Activated naive CD4-positive, alpha-beta T cell treated with anti-CD3 and anti-CD28 coated beads, Interleukin-2, amount 10 ng/mL, durations not matched to agents 7 days and 5 days (primary cell): ENCODE measurements at places on chromosomes 7 and 10.

DNA sequence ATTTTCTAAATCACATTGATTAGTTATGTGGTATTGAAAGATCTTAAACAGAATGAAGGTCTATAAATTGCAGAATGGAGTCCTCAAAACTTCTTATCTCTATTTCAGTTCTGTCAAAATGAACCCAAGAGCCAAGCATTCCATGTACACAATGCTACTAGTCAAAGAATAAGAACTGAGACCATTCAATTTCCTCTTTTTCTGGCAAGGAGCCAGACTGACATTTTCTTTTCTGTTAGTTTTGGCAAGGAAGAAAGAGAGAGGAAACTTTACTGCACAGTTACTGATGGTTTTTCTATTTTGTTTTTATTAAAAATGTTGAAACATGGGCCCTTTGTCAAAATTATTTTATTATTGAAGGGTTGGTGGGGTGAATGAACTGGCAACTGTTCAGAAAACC, 181.8 kb upstream of the FERD3L start:
- no peak for DNase-seq

GRCh38 chr7:27187475-27188385, 2.7 kb upstream of the HOXA11 start:
- peak; percentile 19 for DNase-seq

DNA sequence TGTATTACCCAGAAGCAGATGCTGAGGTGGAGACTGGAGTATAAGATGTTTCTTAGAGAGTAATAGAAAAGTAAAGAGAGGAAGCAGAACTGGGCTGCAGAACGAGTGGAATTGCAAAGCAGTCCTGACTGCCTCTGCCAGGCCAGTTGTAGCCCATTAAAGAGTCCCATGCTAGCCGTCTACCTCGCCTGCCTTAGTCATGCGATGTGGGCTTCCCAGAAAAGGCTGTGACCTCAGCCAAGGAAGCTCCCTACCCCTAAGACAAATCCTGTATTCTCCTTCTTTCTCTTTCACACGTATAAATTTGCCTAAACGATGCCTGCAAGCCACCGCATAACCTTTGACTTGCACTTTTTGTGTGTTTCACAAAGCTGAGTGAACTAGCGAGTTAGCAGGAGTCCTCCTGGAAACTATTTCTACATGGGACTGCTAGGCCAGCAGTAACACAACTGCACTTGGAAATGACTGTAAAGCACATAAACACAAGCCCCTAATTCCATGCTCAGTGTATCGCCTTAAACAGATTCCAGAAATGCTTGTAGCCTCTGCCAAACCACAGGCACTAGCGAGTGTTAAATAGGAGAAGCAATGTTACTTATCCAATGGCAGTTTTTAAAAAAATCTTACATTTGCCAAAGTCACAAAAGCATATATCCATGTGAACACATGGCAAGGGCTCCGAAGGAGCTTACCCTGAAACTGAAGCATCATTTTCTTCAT, 47.4 kb upstream of the GNAI1 start:
- DNase-seq, result no peak

DNA sequence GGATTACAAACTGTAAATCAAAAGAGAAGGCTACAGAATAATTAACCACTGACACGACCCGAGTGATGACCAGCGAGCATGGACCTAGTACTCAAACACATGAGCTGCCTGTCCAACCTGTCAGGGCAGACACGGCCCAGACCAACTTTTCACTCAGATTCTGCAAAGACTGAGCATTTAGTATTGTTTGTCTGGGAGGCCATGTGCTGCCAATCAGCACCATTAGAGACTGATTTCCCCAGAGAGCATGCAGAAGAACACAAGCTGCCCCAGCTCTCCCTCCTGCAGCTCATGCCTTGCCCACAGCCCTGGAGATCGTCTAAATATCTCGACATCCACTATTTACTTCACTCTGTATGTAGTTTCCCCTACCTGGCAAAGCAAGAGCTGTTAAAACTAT, 172.6 kb upstream of the INHBA start:
- no peak for DNase-seq

- DNase-seq, result no peak
Observed at GRCh38 chr10:122149561-122150505, 121.3 kb upstream of the BTBD16 start.

DNA sequence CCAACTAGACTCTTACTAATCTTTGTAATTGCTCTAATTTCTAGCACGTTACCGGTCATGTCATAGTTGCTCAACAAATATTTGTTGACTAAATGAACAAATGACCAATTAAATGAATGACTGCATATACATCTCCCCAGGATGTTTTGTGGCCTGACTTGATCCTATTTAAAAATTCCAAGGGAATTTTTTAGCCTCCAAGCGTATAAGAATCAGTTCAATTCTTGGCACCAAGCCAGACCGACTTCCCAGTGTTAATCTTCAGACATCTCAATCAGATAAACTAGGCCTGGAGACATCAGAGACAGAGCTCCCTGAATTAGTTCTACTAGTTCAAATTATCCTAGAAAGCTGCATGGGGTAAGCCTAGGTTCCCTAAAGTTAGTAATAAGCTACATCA, 96.0 kb downstream of the GSAP start:
- DNase-seq, result no peak

GRCh38 chr10:3495281-3495680, 289.7 kb downstream of the KLF6 start:
- no peak for DNase-seq

DNA sequence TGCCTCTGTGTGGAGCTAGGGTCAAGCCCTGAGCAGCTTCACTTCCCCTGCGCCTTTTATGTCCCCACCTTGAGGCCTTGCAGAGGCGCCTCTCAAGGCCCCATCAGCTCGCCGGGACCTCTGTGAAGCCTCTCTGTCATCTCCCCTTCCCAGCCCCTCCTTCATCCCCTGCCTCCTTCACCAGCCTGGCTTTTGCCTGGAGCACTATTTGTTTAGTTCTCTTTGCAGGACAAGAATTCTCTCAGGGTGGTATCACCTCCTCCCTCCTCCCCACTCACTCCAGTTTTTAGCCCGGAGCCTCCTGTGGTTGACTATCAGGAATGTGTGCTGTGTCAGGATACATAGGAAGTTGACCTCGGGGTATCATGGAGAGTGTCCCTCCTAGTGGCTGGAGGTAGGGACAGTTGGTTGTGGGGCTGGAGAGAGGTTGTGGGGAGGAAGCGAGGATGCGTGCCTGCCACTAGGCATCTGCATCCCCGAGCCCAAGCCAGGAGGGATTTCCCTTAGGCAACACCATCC, 89.8 kb upstream of the ANLN start:
- DNase-seq, result no peak

DNA sequence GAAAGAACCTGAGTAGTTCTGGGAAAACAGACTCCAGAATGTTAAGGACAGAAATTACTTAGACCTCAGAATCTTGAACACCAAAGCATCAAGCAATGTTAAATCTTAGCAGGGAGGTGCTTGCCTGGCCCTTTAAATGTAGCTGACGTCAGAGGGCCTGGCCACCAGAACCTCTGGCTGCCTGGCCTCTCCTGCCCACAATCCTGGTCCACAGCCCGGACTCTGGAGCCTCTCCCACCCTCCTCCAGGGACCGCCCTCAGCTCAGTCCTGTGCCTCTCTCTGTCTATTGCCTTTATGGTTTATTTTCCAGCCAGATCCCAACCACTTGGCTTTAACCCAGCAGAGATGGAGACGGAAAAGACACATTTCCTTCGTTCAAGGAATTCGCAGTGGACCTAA, 42.2 kb upstream of the EGR2 start:
- no peak for DNase-seq

GRCh38 chr10:4256971-4257370, 472.0 kb upstream of the KLF6 start:
- DNase-seq, result no peak

DNA sequence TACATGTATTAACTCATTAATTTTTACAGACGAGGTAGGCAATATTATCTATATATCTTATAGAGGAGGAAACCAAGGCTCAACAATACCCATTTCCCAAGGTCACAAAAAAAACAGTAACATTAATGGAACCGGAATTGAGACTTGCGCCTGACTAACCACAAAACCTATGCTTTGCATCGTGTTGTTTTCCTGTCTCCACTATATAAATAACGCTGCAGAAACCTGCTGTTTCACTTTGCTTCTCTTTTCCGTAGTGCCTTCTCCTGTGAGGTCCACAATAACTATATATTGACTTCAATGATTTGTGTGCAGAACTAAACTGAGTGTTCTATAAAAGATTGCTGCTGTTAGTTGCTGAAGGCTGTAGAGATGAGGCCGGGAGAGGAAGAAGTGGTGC, 97.7 kb upstream of the RPA3 start:
- DNase-seq, result peak; percentile 34

- DNase-seq, result no peak
Observed at GRCh38 chr7:104653825-104654401, 325.5 kb downstream of the LHFPL3 start.

DNA sequence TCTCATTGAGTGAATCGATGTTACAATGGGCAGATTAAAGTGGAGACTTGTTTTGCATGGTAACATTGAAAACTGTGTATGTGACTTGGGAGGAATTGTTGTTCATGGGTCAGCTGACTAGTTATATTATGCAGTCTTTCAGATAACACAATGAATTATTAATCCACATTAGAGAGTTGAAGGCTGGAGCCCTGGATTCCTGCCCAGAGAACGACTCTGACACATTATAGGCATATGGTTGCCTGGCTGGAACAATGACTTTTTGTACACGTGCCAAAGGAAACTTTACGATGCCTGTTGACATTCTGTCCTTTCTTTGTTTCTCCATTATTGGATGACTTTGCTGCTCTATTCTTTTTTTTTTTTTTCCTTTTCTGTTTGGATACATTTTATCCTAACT, 52.3 kb upstream of the TMEM229A start:
- no peak for DNase-seq

- DNase-seq, result no peak
Observed at GRCh38 chr7:152523916-152524315, 88.1 kb upstream of the KMT2C start.

DNA sequence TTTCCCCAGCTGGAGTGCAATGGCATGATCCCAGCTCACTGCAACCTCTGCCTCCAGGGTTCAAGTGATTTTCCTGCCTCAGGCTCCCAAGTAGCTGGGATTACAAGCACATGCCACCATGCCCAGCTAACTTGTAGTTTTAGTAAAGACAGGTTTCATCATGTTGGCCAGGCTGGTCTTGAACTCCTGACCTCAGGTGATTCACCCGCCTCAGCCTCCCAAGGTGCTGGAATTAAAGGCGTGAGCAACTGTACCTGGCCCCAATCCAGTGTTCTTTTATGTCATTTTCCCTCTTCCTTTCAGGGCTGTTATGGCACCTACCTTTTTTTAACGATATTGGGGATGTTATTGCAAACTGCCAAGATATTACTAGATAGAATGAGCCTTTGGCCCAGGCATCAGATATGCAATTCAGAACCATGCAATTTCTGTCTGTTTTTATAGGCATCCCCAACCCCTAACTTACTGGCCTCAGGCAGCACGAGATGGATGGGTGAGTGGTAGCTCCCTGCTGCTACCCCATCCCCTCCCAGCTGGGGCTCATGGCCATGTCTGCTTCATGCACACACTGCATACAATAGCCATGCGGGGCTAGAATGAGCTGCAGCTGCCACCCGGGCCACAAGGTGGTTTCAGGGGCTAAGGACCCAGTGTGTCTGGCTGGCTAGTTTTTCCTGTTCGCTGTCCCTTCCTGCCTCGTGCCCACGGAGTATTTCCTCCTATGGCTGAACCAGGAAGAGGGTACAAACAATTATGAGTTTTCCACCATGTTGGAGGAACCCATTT, 1080.1 kb upstream of the SORCS1 start:
- no peak for DNase-seq

DNA sequence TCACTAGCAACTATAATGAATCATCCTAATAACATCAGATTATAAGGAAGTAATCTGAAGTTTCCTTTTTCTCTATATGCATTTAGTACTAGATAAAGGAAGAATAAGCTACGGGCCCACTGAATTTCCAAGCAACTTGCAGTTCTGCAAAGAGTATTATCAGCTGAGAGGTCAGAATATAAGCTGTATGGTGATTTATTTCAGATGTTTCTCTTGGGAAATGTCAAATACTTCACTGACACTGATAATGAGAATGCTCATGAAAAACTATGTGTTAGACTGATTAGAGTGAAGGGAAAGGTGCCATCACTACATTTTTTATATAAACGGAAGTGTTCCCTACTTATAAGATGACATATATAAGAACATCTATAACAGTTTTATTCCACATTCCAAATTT, 251.2 kb upstream of the HGF start:
- no peak for DNase-seq

DNA sequence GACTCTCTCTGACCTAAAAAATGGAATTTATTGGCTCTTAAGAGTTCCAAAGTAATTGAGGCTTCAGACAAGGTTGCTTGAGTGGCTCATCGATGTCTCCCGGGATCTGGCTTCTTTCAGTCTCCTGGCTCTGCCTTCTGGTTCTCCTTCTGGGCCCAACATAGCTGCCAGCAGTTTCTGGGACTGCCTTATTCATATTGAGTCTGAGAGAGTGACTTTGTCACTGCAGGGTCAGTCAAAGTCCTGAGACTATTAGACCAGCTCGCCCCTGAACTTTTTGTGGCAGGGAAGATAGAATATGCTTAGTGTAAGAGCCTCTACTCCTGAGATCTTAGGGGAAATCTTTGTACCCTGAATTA, 94.0 kb downstream of the MMRN2 start:
- no peak for DNase-seq

DNA sequence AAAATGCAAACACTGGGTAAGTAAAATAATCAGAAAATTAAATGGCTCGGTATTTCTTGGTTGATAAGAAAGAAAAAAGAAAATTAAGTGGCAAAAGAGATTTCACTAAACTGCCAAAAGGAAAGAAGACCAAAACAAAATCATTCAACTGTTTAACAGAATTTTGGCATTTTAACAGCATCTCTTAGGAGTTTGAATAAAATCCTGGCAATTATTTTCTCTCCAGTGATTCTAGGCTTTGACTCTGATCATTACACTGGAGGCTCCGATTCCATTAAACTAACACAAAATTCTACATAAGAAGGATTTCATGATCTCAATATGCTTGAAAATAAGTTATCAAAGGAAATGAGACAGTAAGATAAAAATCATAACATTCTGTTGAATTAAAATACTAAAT, 62.3 kb downstream of the ARHGAP21 start:
- DNase-seq, result no peak

DNA sequence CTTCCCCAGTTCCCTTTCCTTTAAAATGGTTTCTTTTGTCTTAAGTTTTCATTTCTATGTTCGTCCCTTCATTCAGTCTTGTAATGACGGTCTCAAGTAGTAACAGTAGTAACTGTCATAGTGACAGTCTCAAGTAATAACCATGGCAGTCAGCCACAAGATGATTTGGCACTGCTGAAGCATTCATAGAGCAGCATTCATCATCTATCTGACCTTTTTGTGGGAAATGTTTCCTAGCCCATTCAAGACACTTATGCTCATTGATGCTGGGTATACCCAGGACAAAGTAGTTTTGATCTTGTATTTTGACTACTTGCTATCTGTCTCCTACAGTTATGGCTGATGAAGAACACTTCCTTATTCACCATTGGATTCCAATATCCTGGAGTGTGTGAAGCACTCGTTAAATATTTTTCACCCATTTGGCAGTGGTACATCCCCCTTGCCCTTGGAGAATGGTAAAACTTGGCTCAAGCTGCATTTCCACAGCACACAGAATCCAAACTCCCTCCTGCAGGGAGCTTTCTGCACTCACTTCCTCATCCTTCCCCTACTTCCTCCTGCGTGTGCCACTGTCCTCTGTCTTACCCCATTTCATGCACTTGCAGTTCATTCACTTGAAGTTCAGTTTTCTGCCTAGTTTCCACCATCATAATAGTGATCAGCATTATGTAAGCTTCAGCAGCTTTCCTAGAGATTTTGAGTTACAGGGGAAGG, 19.0 kb downstream of the GIMAP4 start:
- no peak for DNase-seq

GRCh38 chr10:11285171-11285570, 267.5 kb downstream of the CELF2 start:
- no peak for DNase-seq

- no peak for DNase-seq
Observed at GRCh38 chr10:96093948-96094347, 36.1 kb upstream of the ZNF518A start.
